ENCODE measurements at places on chromosomes 11 and 22. TPM values are rescaled to one million over a fixed set of nuclear protein-coding genes. Genes with fewer than 3 reads are reported as not detected.

- H3K27me3 ChIP-seq: no peaks in the 10 kb centered on the region
- no peak overlapping the region for H3K4me3 ChIP-seq
- H3K36me3 ChIP-seq: no peaks in the 10 kb centered on the region
- no peak for DNase-seq
These were observed 38.1 kb downstream of the DBX1 start for GRCh38 chr11:20122131-20122530.

DNA sequence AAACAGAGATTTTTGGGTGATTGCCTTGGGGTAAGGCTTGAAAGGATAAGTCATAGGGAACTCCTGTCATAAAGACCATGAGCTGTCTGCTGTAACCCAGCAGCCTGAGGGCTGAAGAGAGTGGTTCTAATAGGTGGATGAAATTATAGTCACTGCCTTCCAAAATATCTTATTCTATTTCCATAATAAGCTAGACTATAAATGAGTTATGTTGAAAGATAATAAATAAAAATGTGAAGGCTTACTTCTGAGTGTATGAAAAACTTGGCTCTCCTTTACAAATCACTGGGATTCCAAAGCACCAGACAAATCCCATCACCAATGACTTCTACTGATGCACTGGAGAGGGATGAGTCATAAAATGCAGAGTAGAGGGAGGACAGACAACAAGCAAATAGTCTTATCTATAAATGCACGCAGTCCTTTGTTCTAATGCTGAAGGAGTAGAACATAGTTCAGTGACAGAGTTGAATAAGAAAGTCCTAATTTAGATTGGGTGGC is 775.0 kb upstream of the LRRC4C start:
- H3K4me3 ChIP-seq: no peak overlapping the region
- H3K27ac ChIP-seq: no peak overlapping the region
- no peaks in the 10 kb centered on the region for H3K27me3 ChIP-seq
- H3K4me1 ChIP-seq: no peaks in the 10 kb centered on the region

DNA sequence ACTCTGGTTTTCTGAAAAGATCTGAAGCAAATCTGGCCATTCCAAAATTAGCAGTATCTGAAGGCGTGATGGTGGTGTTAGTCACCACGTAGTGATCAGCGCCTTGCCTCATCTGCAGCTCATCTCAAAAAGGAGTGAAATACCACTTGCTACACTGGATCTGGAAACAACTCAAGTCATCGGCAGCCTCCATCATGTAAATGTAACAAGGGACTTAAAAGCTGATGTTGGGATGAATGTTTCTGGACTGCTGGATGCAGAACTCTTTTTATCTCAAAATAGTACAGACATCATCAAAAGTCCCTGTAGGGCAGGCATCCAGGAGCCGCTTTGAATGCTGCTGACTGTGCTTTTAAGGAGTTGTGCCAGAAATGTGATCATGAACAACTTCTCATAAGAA is 14.1 kb upstream of the APLP2 start:
- H3K4me1 ChIP-seq: no peaks in the 10 kb centered on the region
- no peaks in the 10 kb centered on the region for H3K36me3 ChIP-seq
- DNase-seq: no peak
- H3K27me3 ChIP-seq: no peaks in the 10 kb centered on the region
- no peak overlapping the region for H3K27ac ChIP-seq

DNA sequence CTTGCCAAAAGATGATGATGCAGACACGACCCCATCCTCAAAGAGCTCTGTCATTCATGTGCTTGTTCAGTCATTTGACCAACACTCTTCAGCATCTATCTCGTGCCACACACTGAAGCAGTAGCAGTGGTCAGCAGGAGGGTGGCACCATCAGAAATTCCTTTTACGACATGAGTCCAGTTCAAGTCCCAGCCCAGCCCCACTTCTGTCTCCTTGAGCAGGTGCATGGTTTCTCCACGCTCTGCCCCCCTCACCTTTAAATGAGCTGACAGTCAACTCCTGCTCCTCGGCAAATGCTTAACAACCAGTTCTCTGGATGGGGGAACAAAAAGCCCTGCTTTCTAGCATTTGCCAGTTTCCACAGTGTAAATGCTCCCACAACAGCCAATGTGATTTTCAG is 60.9 kb downstream of the SYN3 start:
- no peaks in the 10 kb centered on the region for H3K27me3 ChIP-seq
- H3K36me3 ChIP-seq: no peaks in the 10 kb centered on the region
- no peak overlapping the region for H3K4me3 ChIP-seq
- H3K27ac ChIP-seq: no peak overlapping the region
- peak; percentile 4 for DNase-seq

DNA sequence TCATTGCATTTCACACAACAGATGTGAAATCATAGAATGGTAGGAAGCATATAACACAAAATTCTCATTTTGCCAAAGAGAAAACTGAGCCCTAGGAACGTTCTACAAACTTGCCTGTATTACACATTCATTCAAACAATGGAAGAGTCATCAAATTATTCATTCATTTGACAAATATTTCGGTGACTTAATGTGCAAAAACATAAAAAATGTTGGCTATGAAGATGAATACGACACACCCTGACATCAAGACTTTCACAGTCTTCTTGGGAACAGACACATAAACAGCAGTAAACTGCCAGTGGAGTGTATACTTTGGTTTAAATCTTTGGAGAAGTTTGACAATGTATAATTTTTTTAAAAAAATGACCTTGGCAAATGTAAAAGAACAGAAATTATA is 20.4 kb upstream of the C11orf87 start:
- DNase-seq: no peak
- no peaks in the 10 kb centered on the region for H3K36me3 ChIP-seq
- H3K27ac ChIP-seq: no peak overlapping the region

- H3K27ac ChIP-seq: no peak overlapping the region
- H3K36me3 ChIP-seq: no peaks in the 10 kb centered on the region
- DNase-seq: no peak
These were observed 22.8 kb upstream of the PPFIA1 start for GRCh38 chr11:70247710-70248072.

DNA sequence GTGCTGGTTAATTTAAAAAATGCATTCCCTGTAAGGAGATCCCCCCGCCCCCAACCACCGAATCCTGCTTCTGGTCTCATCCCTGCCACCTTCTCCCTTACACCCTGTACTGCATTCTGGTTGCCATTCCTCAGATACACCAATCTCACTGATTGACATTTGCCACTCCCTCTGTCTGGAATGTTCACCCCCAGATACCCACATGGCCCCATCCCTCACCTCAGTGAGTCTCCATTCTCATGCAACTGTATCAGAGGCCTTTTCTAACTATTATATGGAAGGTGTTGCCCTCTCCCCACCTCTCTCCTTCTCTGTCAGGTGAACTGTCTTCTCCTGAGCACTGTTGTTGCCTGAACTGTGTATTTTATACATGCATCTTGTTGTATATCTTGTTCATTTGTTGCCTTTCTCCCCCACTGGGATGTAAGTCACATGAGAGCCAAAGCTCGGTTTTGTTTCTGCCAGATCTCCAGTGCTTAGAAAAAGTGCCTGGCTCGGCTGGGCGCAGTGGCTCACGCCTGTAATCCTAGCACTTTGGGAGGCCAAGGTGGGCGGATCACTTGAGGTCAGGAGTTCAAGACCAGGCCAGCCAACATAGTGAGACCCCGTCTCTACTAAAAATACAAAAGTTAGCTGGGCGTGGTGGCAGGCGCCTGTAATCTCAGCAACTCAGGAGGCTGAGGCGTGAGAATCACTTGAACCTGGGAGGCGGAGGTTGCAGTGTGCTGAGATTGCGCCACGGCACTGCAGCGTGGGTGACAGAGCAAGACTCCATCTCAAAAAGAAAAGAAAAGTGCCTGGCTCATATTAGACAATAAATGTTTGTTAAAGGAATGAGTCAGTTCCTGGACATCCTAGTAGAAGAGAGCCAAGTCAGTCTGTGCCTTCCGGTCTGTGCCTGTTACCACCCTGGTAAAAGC is 61.0 kb downstream of the TNRC6B start:
- no peaks in the 10 kb centered on the region for H3K36me3 ChIP-seq
- no peak overlapping the region for H3K4me3 ChIP-seq
- H3K27ac ChIP-seq: no peak overlapping the region

Gene NCAM1
- 1.7 TPM for polyA plus RNA-seq

DNA sequence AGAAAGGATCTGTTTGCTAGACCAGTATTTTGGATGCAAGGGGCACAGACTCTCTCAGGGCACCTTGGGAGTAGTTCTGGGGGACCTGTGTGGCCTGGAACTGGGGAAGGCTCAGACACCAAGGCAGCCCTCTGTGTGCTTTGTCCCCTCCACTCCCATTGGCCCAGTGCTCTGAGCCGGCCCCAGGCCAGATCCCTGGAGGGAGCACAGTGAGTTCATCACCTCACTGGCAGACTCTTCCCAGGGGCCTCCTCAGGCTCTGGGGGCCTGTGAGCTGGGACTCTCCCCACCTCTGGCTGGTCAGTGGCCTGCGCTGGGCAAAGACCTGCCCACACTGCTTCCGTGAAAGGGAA is 51.7 kb downstream of the CHRDL2 start:
- no peaks in the 10 kb centered on the region for H3K36me3 ChIP-seq
- no peak overlapping the region for H3K4me3 ChIP-seq
- H3K27me3 ChIP-seq: no peaks in the 10 kb centered on the region
- H3K27ac ChIP-seq: no peak overlapping the region
- no peaks in the 10 kb centered on the region for H3K4me1 ChIP-seq

Gene RGL4
- polyA plus RNA-seq: 0.80 TPM

DNA sequence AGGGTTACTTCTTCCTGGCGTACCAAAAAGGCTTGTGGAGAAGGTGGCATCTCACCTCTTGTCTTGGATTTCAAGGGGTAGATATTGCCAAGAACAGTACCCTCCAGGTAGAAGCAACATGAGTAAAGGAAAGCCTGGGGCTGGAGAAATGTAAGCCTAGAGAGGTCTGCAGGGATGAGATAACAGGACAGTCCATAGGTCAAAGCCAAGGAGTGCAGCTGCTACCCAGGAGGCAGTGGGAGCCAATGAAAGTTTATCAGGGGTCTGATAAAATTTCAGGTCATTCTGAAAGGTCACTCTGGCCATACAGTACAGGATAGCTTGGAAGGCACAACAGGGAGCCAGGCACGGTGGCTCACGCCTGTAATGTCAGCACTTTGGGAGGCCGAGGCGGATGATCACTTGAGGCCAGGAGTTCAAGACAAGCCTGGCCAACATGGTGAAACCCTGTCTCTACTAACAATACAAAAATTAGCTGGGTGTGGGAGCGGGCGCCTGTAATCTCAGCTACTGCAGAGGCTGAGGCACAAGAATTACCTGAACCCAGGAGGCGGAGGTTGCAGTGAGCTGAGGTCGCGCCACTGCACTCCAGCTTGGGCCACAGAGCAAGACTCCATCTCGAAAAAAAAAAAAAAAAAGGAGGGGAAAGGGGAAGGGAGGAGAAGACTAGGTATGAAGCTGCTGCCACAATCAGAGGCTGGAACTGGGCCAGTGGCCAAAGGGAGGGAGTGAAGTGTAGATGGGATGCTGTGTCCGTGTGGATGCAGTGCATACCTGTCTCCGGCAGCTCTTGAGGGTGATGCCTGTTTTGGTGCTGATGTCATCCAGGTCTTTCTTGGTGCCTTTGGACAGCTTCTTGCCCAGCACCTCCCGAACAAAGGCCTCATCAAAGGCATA is 1.2 kb downstream of the FIBP start:
- no peaks in the 10 kb centered on the region for H3K27me3 ChIP-seq
- H3K4me3 ChIP-seq: peak overlapping the region; percentile 95
- peaks cover 4% of the 10 kb centered on the region for H3K36me3 ChIP-seq
- peaks cover 8% of the 10 kb centered on the region for H3K4me1 ChIP-seq
- no peak for DNase-seq

DNA sequence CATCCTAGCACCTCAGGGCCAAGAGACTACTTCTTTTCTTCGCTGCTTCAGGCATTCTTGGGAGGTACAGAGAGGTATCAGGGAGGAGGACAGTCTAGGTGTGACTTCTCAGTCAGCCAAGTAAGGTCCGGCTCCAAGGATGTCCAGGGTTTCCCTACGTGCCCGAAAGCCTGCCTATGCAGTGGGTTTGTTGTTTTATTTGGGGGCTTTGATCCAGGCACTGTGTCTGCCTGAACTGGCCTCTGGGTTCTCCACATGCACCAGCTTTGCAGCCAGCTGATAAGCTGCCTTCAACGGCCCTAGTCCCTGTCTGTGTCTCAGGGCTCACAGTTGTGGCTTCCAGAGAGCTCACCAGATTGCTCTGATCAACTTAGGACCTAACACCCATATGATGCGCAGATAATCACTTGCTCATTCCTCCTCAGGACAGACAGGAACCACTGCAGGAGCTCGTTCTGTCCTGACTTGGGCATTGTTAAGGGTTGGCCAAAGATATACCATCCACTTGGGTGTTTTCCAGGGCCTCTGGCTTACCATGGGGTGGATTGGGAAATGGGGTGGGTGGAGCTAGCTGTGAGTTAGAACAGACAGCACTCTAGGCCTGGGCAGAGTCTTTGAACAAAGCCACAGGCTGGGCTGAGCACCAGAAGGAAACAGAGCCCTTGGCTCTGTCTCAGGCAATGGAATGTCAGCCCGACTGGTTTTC is 45.5 kb upstream of the CRYBB3 start:
- H3K4me1 ChIP-seq: peaks cover 2% of the 10 kb centered on the region
- DNase-seq: no peak
- H3K27ac ChIP-seq: no peak overlapping the region

DNA sequence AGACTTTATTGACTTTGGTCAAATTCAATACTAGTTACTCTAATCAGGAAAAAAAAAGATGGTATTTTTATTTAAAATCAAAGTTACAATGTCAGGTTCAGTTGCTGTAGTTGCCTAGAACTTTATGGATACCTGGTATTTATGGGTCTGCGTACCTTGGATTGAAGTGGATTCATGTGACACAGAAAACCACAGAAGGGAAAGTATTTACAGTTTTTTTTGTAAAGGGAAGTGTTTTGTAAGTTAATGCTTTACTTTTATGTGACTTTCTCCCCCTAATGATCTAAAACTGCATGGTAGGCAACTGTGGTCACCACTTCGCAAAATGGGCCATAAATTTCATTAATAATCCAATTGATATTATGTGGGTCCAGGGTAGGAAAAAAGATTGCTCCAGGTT is 65.2 kb upstream of the ADA2 start:
- H3K27ac ChIP-seq: no peak overlapping the region
- no peaks in the 10 kb centered on the region for H3K4me1 ChIP-seq
- no peak overlapping the region for H3K4me3 ChIP-seq
- no peaks in the 10 kb centered on the region for H3K36me3 ChIP-seq
- H3K27me3 ChIP-seq: no peaks in the 10 kb centered on the region
- DNase-seq: no peak

Gene VPREB1
- not detected for polyA plus RNA-seq

GRCh38 chr22:49097171-49097925 is 730.3 kb downstream of the BRD1 start:
- no peaks in the 10 kb centered on the region for H3K4me1 ChIP-seq
- H3K27ac ChIP-seq: no peak overlapping the region
- no peaks in the 10 kb centered on the region for H3K27me3 ChIP-seq
- DNase-seq: no peak
- no peaks in the 10 kb centered on the region for H3K36me3 ChIP-seq

Gene ELFN2
- 0.19 TPM for polyA plus RNA-seq
